ENCODE measurements at places on chromosomes 6 and 20. TPM values are rescaled to one million over a fixed set of nuclear protein-coding genes. Genes with fewer than 3 reads are reported as not detected.

RNF39 gene
- total RNA-seq = not detected

SNAP91 gene
- not detected for total RNA-seq

FRK gene
- total RNA-seq = 4.5 TPM

ANKRD66 gene
- total RNA-seq = not detected

OR2B6 gene
- not detected for total RNA-seq

ULBP3 gene
- 1.5 TPM for total RNA-seq

All from right cardiac atrium (tissue), 5 donors.